ENCODE measurements at places on chromosomes 12 and 14. TPM values are rescaled to one million over a fixed set of nuclear protein-coding genes. Genes with fewer than 3 reads are reported as not detected.

Gene SERPINA4
- not detected for total RNA-seq

Gene KRT73
- not detected for total RNA-seq

Gene HOXC11
- not detected for total RNA-seq

Gene ARID4A
- 36.3 TPM for total RNA-seq

Gene SMIM41
- 0.75 TPM for total RNA-seq

Gene TSHR
- total RNA-seq, result not detected

Gene FOXJ2
- total RNA-seq, result 9.0 TPM

Gene LGR5
- not detected for total RNA-seq

Gene GAS2L3
- total RNA-seq, result 5.7 TPM

Gene SYCP3
- not detected for total RNA-seq

Gene OTX2
- not detected for total RNA-seq

Gene CLECL1
- 5.6 TPM for total RNA-seq

Gene FAM90A1
- not detected for total RNA-seq

Gene OGFOD2
- 28.8 TPM for total RNA-seq

Gene TMEM132D
- total RNA-seq, result not detected

Gene CPSF2
- total RNA-seq, result 76.2 TPM

Measured in Karpas-422 (cell line).